SW480 (cell line): ENCODE measurements at places on chromosomes 1 and 21.

- DNase-seq: no peak
These were observed 4.5 kb upstream of the FABP3 start for GRCh38 chr1:31377364-31377863.

- no peak for DNase-seq
These were observed 30.9 kb downstream of the OPTC start for GRCh38 chr1:203524824-203525223.

DNA sequence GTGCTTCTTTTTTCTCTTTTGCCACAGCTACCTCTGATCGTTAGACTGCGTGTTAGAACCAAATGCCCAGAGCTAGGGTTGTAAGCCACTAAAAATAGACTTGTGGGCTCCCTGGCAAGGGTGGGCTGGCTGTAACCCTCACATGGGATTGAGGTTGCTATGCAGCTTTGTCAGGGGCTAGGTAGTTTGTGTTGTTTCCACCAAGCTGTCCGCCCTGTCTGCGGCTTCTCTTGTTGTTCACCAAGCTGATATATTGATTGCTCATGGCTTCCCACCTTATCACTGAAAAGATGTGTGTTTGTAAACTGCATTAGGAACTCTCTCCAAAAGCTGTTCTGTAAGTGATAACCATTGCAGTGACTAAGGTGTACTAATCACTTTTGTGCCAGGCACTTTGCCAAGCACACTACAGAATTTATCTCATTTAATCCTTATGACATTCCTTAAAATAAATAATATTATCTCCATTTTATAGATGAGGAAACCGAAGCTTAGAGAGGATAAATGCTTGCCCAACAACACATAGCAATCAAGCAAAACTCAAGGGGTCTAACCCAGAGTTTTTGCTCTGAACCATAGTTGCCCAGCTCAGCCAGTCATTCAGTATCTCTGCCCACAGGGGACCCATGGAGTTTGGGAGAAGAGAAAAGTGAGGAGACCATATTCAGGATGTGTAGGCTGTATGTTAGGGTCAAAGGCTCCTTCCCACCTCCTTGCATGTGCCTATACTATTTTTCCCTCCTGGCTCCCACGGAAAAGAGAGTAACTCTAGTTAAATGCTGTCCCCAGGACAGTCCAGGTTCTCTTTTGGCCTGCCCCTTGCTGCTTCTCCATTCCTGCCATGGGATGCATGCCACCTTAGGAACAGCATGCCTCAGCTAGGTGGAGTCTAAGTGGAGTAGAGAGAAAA, 42.2 kb upstream of the TARBP1 start:
- DNase-seq: no peak

DNA sequence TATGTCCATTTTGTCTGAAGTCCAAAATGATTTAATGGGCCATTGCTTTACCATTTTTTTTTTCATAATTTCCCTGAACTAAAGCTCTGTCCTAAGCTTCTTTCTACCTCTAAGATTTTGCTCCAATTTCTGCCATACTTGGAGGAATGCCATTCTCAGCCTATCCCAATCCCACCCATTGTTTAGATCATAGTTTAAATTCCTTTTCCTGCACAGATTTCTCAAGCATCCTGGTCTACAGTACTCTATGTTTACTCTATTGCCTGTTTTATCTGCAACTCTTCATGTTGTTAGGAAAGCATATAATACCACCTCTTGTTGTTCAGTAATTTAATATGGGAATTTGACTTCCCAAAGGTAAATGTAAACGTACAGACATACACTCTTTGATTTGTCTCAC, 30.8 kb downstream of the ADAMTS1 start:
- DNase-seq: no peak

- no peak for DNase-seq
These were observed 724 bp upstream of the ANKRD35 start for GRCh38 chr1:145886390-145886789.

DNA sequence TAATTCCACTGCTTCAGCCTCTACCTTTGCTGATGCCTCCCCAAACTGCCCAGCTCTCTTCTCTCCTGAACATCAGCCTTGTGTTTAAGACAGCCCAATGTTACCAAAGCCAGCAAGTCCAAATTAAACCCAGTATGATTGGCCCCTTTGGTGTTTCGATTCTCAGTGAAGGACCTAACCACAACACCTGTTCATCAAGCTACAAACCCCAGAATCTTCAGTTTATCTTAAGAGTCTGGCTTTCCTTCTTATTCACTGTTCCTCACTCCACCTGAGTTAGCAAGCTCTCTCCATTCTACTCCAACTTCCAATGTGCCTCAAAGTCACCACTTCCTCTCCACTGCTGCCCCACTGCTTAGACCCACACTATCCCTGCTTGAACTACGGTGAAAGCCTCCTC, 25.5 kb upstream of the ITPKB start:
- no peak for DNase-seq

GRCh38 chr1:231803353-231803752, 176.8 kb downstream of the DISC1 start:
- no peak for DNase-seq
